Stimulated activated CD4-positive, alpha-beta T cell treated with anti-CD3 and anti-CD28 coated beads, TNF-alpha, amount 100 ng/mL, for 1 hour (primary cell): ENCODE measurements at places on chromosomes 3 and 15.

GRCh38 chr3:138673641-138674530 is 65.3 kb downstream of the FAIM start:
- no peak for DNase-seq

GRCh38 chr15:77659350-77660321 is 26.9 kb upstream of the LINGO1 start:
- DNase-seq: no peak

DNA sequence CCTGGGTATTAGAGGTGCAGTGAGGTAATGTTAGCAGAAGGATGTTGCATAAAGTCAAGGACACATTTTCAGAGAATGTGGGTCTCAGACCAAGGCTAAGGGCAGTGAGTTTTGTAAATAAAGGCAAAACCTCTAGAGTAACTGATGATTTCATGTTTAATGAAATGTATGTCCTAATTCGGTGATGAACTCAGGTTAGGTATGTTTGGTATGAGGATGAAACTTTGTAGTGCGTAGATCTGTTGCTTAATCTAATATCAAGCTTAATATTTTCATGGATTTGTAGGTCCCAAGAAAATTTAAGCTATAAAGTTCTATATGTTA is 3.6 kb downstream of the USP50 start:
- no peak for DNase-seq

- no peak for DNase-seq
Measured at GRCh38 chr3:138429665-138430064, 4.8 kb upstream of the ESYT3 start.

- no peak for DNase-seq
Measured at GRCh38 chr15:78840661-78841375, 29.6 kb upstream of the ADAMTS7 start.

DNA sequence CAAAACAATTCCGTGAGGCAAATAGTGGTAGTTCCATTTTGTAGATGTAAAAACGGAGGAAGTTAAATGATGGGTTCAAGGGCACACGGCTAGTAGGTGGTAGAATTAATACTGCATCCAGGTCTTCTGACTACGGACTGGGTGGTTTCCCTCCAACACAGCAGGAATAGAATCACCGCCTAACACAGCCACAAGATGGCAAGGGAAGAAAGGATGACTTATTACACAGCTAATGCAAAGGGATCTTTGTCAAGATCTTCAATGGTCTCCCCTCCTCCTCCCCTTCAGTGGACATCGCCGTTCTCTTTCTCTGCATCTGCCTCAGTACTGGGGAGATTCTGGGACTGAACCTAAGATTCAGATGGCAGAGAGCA is 524 bp upstream of the TOPBP1 start:
- no peak for DNase-seq

GRCh38 chr15:89130201-89130600 is 41.9 kb downstream of the ABHD2 start:
- no peak for DNase-seq

GRCh38 chr15:41993472-41994170 is 21.3 kb upstream of the EHD4 start:
- no peak for DNase-seq

- DNase-seq: no peak
Measured at GRCh38 chr3:105758451-105758850, 110.4 kb downstream of the CBLB start.

DNA sequence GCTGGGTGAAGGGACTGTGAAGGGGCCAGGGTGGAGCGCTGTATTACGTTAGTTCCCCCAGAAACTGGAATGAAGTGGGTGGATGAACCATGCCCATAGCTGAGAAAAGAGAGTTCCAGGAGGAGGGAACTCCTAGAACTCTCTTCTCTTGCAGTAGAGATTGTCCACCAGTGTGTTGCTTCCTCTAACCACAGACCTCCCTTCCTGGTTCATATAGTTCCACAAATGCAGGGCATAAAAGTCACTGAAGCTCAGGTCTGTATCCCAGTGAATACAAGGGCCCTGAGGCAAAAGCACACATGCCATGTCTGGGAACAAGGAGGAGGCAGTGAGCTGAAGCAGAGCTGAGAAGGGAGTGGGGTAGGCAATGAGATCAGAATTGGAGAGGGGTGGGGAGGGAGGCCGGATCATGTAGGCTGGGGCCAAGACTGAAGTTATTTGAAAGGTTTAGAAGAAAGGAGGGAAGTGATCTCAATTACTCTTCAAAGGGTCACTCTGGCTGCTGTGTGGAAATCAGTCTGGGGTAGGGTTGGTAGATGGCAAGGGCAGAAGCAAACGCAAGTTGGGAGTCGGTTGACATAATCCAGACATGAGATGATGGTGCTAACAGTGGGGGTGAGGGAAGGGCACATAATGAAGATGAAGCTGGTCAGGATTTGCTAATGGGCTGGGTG is 6.5 kb downstream of the A4GNT start:
- DNase-seq: no peak

DNA sequence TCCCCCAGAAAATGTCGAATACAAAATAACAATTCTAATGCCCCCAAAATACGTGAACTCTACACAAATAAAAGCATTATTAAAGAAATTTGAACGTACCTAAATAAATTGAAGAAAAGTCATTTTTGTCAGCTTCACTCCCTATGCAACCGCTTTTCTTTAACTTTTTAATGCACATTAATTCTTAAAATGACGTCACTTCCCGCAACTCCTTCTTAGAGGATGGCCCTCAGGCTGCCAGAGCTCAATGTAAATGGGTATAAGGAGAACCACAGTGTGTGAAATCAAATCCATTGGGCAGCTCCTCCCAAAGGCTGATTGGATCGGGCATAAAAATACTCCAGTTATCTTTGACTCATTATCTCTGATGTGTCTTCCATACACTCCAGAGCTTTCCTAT is 736.9 kb downstream of the GBE1 start:
- DNase-seq: no peak

DNA sequence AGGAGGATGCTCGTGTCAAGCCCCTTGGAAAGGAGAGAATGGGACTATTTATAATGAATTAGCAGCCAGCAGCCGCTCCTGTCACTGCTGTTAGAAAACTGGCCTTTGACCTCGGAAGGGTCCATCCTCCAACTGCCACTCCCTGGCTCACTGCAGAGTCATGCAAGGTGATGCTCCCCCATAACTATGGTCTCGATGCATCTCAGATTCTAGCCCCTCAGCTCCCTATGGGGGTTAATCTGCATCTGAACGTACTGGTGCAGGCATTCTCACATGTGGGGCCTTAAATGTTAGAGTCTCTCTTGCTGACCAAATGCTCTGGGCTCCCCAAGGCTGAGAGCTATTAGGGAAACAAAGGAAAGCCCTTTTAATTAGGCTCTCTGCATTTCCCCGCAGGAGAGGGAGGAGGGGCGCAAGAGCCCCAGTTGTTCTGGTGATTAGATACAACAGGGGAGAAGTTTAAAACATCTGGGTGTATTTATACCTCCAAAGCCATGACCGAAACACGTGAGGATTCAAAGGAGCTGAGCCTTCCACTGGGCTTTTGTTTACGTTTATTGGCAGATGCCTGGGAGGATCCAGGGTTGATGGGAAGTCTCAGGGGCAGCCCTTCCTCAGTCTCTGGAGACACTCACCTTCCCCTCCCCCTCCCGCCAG is 182.5 kb downstream of the OPA1 start:
- no peak for DNase-seq

- DNase-seq: no peak
Measured at GRCh38 chr3:78724859-78725258, 1042.9 kb downstream of the ROBO1 start.

DNA sequence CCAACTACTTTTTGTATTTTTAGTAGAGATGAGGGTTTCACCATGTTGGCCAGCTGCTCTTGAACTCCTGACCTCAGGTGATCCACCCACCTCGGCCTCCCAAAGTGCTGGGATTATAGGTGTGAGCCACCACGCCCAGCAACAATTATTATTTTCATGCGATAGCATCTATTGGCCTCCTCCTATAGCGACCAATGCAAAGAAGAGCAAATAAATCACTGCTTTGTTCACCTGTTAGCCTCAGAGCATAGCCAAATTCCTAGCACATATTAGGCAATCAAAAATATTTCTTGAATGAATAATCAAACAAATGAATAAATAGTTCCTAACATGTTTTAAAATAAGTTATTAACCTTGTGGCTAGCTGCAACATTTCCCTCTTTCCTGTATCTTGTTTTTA is 36.8 kb upstream of the TNFSF10 start:
- DNase-seq: no peak

DNA sequence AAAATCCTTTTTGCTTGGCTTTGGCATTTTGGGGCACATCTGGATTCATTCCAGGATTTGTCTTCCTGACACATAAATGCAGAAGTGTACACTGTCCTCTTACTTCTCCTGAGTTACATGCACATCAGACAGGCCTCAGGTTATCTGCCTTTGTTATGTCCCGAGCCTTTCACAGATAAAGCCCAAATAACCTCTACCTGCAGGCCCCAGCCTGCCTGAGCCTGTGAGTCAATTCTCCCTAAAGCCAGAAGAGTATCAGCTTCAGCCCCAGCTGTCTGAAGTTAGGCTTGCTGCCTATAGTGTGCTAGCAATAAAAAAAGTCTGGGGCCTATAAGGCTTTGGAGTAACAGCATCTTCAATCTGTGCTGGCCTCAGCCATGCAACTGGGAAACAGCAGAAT is 17.7 kb upstream of the GSK3B start:
- DNase-seq: no peak

DNA sequence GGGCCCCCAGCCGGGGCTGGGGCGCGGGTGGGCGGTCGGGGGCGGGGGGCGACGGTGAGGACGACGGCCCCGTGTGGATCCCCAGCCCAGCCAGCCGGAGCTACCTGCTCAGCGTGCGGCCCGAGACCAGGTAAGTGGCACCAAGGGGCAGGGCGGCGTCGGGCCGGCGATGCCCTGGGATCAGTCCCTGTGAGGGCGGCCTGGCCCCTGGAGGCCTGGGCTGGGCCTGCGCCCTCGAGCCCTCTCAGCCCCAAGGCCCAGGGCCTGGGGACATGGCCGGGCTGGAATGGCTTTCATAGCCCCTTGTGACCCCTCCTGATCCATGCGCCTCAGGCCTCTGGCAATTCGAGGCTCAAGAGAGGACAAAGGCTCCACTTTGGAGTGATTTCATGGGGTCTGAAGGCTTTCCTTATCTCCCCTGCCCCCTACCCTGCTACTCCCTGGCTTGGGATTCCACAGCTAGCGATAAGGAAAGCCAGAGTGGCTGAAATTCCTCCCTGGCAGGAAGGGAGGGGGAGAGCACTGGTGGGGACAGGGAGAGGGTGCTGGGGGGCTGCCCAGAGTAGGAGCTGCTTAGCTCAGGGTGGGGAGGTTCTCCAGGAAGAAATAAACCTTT is 418 bp downstream of the ALPK3 start:
- DNase-seq: no peak

GRCh38 chr3:52856666-52857065 is 21.8 kb upstream of the MUSTN1 start:
- DNase-seq: no peak

GRCh38 chr3:114994554-114995341 is 152.3 kb downstream of the ZBTB20 start:
- DNase-seq: no peak

- DNase-seq: no peak
Measured at GRCh38 chr15:41502795-41503668, 9.4 kb downstream of the ITPKA start.

GRCh38 chr3:152254041-152254440 is 14.7 kb upstream of the MBNL1 start:
- no peak for DNase-seq

- no peak for DNase-seq
Measured at GRCh38 chr3:3027976-3028567, 82.1 kb downstream of the IL5RA start.

DNA sequence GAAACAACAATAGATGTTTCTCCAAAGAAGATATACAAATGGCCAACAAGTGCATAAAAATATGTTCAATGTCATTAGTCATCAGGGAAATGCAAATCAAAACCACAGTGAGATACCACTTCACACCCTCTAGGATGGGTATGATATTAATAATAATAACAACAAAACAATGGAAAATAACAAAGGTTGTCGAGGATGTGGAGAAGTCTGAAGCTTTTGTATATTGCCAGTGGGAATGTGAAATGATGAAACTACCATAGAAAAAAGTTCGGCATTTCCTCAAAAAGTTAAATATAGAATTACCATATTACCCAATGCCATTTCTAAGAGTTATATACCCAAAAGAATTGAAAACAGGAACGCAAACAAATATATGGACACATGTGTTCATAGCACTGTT is 10.8 kb downstream of the BHLHE40 start:
- no peak for DNase-seq

DNA sequence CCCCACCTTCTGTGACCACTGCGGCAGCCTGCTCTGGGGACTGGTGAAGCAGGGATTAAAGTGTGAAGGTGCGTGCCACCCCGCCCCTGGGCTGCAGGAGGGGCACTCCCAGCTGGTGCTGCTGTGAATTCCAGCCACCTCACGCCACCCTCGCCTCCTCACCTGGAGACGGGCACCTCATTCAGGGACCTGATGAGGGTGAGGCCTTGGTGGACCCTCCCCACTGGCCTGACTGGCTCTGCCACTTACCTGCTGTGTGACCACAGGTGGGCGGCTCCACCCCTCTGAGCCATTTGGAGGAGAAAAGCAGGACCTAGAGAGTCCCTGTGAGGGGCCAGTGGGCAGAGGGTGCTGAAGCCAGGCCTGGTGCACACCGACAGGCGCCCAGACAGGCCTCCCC is 22.5 kb downstream of the PRKCD start:
- DNase-seq: no peak

- no peak for DNase-seq
Measured at GRCh38 chr15:29511663-29512062, 242.0 kb upstream of the NSMCE3 start.

DNA sequence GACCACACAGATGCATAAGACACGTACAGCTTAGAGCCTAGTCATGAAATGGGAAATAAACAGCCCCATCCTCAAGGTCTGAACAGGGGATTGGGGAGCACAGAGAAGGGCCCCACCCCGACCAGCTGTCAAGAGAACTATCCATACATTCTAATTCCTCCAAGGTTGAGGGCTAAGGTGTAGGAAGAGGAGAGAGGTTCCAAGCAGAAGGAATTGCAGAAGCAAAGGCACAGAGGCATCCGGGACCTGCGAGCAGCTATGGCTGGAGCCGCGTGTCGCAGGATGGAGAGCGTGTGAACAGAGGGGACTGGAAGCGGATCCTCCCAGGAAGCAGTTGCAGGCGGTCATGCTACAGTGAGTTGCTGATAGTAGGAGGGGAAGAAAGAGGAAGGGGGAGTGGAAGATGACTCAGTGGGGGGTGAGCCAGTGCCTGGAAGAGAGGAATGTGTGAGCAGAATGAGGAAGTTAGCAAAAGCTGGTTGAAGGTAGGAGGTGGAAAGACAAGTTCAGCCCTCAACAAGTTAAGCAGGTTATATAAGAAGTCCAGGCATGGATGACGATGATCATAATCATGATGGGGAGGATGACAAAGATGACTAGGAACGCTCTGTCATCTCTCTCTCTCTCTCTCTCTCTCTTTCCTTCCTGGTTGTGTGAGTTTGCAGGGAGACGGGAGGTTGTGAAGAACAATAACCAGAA is 89.7 kb downstream of the LIPC start:
- no peak for DNase-seq

- no peak for DNase-seq
Measured at GRCh38 chr15:100250176-100250800, 91.5 kb downstream of the ADAMTS17 start.

- no peak for DNase-seq
Measured at GRCh38 chr3:76293856-76294255, 508.5 kb upstream of the ZNF717 start.

- DNase-seq: no peak
Measured at GRCh38 chr3:46593979-46594378, 18.3 kb upstream of the FAM240A start.

- DNase-seq: no peak
Measured at GRCh38 chr3:196695849-196696226, 16.2 kb downstream of the CEP19 start.
